ACHN (cell line): ENCODE measurements at places on chromosomes 5 and 9.

- no peak for DNase-seq
Measured at GRCh38 chr5:33857037-33857436, 34.8 kb downstream of the ADAMTS12 start.

GRCh38 chr5:110179321-110179720 lies 489.6 kb downstream of the MAN2A1 start:
- DNase-seq = no peak

DNA sequence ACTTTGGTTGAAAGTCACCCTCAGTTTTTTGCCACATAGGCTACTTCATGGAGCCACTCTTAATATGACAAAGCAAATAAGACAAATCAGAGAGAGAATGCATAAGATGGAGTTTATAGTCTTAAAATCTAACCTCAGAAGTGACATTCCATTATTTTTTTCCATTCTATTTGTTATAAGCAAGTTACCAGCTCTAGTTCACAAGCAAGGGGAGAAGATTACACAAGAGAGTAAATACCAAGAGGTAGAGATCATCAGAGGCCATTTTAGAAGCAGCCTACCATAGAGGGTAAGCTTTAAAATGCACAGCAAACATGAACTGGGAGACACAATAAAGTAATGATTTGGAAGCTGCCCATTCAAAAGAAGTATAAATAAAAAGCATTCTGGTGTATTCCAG lies 651.3 kb upstream of the MEF2C start:
- DNase-seq = no peak

GRCh38 chr5:77418162-77418561 lies 74.0 kb downstream of the WDR41 start:
- no peak for DNase-seq

DNA sequence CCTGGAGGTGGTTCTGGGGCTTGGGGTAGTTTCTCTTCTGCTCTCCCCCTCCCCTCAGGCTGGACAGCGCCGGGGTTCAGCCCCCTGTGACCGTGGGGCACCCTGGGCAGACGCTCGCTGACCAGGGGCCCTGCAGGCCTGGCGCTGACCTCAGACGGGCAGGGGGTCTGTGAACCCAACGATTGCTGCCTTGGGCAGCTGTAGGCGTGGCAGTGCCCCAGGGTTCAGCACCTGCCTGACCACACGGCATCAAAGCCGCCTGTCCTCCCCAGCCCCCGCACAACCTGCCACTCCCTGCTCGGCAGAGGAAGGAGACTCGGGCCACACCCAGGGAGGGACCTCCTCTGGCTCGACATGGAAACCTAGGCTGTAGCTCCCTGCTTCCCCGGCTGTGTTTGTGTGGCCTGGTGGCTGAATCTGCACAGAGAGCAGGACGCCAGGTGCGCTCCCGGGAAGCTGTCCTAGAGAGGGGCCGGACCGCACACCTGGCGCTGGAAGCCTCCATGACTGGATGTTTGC lies 12.2 kb downstream of the LCN12 start:
- DNase-seq = no peak

GRCh38 chr9:98101868-98102273 lies 17.2 kb downstream of the TRIM14 start:
- no peak for DNase-seq

DNA sequence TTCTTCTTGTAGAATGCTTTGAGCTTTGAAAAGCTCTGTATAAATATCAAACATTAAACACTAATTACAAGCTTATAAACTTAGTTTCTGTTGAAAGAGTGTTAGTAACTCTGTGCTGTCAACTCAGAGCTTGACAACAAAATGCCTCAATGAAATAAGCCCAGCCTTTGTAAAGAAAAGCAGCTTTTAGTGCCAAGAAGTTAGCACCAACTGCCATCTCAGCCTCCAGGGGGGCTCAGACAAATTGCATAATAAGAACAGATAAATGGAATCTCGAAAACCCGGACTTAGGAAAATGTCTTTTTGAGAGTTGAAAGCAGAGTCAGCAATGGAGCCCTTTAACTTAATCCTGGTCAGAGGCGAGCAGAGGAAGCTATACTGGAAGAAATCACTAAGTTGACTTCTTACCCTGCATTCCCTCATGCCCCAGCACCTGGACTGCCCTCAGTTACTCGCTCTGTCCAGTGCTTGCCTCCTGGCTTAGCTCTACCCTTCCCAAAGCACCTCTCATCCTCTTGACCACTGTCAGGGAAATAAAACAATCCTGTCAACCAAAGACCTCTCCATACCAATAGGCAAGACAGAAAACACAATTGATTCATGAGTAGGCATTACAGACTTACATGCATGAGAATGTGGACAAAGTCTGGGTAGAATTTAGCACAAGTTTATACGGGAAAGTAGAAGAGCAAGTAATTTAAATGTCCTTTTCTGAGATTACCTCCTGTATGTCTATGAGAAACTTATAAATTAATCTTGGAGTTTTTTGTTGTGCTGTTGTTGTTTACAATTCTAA lies 352.7 kb downstream of the ZNF608 start:
- no peak for DNase-seq

DNA sequence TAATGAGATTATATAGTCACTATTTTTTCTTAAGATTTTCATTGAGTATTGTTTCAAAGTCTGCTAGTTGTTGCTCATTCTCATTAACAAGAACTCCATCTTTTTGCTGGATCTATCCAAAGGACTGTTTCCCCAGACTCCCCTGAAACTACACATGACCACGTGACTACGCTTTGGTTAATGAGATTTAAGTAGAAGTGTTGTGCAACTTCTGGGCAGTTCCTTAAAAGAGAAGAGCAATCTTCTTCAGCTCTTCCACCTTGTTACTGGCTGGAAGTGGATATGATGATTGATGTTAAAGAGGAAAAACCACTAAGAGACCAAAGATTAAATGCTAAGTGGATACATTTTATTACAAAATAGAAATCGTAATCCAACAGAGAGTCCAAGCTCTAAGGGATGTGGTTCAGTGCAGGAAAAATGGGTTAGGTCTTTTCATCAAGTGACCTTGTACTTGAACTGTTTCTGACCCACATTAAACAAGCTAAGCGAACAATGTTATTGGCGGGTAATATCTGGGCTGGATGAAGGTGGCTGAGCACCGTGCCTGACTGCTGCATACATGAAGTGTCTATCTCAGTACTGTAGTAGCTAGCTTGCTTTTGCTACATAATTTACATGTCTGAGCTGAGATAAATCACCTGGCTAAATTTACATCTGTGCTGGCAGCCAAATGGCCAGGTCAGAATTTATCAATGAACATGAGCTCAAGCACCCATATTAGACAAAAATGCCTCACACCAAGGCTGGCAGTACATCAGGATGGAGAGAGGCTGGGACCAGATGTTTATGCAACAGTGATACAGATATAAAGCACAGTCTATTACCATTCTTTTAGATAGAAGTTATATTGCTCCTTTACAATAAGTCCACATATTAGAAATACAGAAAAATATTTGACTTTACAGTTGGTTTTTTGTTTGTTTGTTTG lies 7.5 kb upstream of the CTNNAL1 start:
- no peak for DNase-seq

- no peak for DNase-seq
Measured at GRCh38 chr5:5787373-5787772, 364.9 kb downstream of the ICE1 start.

DNA sequence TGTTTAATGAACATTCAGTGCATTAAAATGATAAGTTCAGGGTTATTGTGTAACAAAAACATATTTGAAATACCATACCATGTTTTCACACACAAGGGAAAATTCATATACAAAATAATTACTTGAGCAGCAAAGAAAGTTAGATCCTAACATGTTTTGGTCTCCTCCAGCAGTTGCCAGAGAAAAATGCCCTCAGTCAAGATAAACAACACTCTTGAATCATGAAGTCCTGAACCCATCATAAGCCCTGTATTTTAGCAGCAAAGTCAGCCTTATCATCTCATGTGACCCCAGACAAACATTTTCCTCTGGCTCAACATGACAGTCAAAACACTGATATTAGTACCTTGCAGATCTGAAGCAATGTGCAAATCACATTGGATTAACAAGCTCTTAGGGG lies 1541.1 kb upstream of the WWC1 start:
- DNase-seq = no peak

GRCh38 chr5:177288191-177288590 lies 15.3 kb downstream of the RAB24 start:
- no peak for DNase-seq

- no peak for DNase-seq
Measured at GRCh38 chr9:128120741-128121465, 6.6 kb downstream of the PTGES2 start.

DNA sequence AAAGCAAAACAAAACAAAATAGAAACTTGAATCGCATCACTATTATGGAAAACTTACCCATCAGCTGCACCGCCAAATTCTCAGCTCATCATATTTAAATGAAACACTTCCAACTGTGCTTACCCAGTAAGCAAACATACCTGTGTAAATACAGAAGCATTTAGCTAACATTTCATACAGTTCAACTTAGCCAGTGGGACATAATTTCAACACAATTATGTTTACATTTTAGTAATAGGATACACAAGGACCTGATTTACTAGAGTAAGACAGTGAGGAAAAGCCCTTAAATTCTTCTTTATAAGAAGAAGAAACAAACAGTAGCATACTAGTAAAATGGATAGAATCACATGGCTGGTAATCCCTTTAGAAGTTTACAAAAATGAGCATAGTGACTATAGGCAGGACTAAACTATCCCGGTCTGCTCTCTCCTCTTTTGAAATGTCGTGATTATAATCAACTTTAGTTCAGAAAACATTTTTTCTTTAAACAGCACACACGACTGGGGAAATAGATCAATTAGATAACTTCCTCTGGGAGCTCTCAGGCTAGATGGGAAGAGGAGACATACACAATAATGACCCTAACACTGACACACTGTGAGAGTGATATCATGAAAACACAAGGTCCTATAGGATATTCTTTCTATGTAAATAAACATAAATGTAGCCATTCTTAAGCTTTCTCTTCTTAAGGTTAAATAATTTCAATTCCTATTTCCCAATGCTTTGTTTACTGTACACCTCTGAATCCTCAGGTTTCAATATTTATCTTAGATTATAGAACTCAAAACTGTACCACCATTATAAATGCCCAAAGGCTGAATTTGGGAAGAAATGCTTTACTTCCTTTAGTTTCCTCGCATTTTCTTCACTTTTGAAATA lies 15.9 kb upstream of the CDC20B start:
- no peak for DNase-seq

- DNase-seq = no peak
Measured at GRCh38 chr5:14590949-14591348, 9.4 kb downstream of the OTULINL start.

DNA sequence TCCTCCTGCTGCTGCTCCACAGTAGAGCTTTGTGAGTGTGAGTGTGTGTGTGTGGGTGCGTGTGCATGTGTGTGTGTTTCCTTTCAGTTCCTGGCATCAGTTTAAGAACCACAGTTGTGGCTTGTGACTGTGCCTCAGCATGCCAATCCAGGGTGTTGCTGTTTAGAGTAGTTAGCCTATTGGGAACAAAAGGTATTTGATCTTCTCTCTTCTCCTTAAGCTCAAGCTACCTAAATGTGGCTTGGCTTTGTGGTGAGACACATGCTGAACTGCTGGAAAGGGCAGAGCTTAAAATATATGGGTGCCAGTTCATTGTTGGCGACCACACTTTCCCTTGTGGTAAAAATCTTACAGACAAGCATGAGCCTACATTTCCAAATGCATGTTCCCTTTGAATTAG lies 116.6 kb upstream of the BNC2 start:
- no peak for DNase-seq

- DNase-seq = no peak
Measured at GRCh38 chr9:114015607-114016006, 62.5 kb downstream of the AMBP start.

GRCh38 chr9:4985386-4986266 lies 554 bp downstream of the JAK2 start:
- peak; percentile 57 for DNase-seq

GRCh38 chr5:129768735-129769134 lies 20.8 kb downstream of the MINAR2 start:
- DNase-seq = no peak

DNA sequence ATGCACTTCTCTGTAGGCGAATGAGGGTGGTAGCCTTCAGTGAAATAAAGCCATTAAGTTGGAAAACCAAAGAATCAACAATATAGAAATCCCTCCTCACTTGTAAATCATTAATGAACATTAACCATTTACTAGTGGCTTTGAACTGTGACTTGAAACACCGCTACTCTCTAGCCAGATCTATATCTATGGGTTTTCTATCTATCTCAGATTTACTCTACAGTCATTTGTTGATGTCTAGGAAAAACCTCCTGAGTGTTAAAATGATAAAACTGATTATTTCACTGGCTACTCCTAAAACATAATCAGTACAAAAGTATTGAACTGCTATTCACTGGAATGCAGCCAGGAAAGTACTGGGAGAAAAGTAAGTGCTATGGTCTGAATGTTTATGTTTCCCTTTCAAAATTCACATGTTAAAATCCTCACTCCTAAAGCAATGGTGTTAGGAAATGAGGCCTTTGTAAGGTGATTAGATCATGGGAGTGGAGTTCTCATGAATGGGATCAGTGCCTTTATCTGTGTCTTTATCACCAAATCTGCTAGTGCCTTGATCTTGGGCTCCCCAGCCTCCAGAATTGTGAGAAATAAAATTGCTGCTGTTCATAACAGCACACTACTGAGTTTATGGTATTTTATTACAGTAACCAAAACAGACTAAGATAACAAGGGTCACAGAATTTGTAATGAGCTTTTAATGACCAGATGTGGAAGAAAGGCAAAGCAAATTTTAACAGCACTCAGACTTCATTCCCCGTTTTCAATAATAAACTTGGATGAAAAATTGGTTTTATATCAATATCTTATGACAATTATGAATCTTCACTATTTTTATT lies 8.6 kb upstream of the OXCT1 start:
- DNase-seq = no peak

DNA sequence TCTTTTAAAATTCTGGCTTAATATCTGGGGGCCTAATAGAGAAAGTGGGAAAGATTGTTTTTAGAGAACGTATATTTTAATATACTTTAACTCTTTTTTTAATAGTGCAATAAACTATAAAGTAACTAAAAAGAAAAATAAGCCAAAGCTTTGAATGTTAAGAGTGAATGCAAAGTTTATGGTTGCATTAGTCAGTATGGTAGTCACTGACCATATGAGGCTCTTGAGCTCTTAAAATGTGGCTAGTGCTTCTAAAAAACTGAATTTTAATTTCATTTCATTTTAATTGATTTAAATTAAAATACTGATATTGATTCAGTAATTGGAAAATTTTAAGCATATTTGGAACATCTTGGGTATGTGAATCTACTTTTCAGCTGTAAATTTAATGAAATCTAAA lies 310.7 kb downstream of the PJA2 start:
- no peak for DNase-seq
